GF-D8 (cell line): ENCODE measurements at places on chromosomes 5 and 9.

DNA sequence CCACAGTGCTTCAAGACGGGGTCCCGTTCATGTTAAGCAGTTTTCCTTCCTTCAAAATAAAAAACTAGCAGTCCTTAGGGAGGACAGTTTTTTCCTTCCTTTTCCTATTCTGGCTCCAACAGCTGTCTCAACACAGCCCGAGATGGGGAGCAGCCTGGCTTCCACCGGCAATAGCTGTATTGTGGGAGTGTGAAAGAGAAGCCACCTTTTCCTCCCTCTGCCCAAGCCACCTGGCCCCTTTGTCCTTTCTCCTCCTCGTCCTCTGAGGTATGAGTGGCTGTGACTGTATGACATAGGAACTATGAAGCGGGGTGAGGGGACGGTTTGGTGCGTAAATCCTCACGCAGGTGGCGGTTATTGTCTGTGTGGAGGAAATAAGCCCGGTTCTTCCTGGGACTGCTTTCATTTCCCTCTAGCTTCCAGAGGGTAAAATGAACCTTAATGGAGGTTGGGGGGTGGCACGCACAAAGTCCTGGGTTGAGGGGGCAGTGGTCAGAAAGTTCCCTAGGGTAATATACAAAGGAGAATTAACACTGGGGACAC, 292.0 kb upstream of the DMRT1 start:
- DNase-seq, result no peak

DNA sequence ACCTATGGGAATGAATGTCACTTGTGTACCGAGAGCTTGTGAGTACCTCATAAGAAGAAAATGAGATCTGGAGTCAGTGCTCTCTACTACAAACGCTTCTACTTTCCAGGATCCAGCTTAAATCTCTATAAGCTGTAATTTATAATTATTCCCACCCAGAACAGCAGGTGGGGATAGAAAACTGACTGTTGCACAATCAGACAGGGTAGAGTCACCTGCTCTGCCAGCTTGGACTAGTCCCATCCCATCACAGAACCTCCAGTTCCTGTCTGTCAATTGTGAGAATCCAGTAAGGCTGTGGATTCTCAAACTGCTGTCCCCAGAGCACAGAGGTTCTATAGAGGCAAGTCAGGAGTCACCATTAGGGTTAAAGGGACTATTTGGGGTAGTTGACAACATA, 2.0 kb downstream of the SPINK7 start:
- DNase-seq, result no peak

DNA sequence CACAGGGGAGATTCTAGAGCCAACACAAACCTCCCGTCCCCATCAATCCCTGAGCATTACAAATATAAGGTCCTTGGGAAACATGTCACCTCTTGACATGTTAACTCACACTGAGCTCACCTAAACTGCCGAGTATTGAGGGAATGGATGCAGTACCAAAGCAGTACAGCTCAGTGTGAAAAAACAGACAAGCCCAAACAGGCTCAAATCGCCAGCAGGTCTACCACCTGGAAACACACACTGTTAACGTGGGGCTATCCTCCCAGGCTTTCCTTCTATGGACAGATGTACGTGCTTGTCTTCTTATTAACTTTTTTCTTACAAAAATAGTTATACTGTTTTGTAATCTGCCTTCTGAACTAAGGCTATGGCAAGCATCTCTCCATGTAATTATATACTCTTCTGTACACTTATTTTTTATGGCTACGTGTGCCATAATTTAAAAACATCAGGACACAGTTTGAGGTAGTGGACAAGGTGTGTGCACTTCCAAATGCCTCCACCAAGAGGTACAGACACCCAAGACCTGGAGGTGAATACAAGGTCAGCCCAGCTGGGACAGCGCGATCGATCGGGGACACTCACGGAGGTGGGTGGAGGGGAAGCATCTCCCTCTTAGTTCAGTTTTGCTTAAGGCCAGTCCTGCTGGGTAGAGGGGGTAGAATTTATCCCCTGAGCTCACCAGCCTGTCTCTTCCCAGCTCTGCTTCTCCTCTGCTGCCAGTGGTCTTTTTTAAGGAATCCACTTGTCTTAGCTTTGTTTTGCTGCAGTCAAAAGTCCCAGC, 76.5 kb downstream of the DAP start:
- DNase-seq, result no peak

GRCh38 chr5:23385036-23385435, 122.4 kb upstream of the PRDM9 start:
- DNase-seq, result no peak

DNA sequence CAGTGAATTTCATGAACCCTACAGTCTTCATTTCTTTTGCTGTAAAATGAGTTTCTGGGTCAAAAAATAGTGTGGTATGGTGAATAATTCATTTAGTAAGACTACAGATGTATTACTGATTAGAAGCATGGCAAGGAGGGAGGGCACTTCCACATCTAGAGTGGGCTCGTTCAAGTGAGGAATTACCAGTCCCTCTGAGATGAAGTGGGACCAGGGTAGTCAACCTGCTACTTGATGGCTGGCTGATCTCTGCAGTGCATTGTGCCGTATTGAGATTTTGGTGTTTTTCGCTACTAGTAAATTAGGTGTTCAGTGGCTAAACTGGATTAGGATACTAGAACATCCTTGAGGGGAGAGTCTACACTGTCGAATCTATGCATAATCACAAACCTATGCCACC, 10.8 kb downstream of the CDC37L1 start:
- DNase-seq, result no peak

GRCh38 chr5:24645483-24645882, 705 bp upstream of the CDH10 start:
- DNase-seq, result no peak

DNA sequence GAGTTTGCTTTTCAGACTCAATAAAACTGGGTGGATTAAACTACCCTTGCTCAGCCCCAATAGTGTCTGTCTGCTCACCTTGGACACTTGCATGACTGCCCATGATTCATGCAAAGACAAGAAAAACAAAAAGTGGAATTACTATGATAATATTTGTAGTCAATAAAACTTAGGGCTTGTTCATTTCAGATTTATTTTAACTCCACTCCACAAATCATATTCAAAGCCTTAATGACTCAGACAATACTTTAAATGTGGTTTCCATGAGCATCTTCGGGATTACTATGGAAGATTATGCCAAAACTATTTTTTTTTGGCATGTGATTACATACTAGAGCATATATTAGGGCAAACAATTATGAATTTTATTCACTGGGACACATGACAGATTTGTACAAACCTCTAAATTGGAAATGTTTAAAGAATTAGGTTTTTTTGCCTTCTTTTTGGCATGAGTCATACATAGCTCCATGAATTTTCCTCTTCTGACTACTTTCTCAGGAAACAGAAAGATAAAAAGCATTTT, 468.9 kb downstream of the ACTL7B start:
- no peak for DNase-seq

DNA sequence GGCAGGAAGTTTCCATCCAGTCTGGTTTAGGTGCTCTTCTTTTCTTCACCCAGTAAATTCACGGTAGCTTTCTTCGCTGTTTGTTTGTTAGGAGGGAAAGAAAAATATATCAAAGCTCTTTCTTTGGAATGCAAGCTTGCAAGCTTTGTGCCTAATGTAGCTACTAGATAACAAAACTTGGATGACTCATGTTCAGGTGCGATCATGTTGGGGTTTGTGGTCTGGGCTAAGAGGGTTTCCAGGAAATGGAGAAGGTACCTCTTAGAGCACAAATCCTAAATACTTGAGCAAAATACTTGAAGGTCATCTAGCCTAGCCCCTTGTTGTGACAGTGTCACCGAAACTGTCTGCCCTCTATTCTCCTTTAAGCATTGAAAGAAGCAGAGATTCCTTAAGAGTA, 17.7 kb downstream of the SRP19 start:
- no peak for DNase-seq

GRCh38 chr9:38208206-38208901, 139.3 kb upstream of the SHB start:
- no peak for DNase-seq

- DNase-seq, result no peak
Observed at GRCh38 chr5:40033009-40033408, 608.2 kb upstream of the DAB2 start.

DNA sequence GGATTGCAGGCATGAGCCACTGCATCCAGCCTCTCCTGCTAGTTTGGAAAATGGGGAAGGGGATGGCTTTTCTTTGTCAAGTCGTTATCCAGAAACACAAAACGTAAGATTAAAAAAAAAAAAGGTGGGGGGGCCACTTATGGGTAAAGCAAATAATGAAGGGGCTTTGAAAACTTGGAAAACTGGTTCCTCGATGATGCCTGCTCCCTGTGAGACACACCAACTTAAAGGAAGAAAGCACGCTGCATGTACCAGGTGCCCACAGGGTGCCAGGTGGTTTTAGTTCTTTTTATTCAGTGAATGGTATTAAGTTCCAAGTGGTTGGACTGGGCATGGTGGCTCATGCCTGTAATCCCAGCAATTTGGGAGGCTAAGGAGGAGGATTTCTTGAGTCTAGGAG, 170.1 kb downstream of the GOLPH3 start:
- no peak for DNase-seq

GRCh38 chr9:130556396-130557076, 22.8 kb upstream of the FUBP3 start:
- DNase-seq, result no peak

- no peak for DNase-seq
Observed at GRCh38 chr5:11482011-11482410, 422.2 kb downstream of the CTNND2 start.

DNA sequence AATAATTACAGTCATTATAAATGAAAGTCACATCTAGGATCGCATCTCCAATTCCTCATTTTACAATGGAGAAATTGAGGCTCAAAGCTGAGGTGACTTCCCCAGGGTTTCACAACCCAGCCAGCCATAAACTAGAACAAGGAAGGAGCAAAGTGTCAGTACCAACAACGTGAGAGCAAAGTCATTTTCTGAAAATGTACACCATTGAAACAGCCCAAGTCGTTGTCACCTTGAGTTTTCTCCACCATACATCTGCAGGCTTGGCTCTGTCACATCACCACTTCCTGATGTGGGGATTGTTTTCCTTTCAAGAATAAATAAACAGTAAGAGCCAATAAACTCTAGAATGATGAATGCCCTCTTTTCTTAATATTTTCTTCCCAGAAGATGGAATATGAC, 184.5 kb upstream of the PTGER4 start:
- no peak for DNase-seq

- DNase-seq, result peak; percentile 80
Observed at GRCh38 chr5:88826646-88827585, 56.1 kb downstream of the MEF2C start.
